Right cardiac atrium (tissue), 5 donors: ENCODE measurements at places on chromosomes 7 and 10. TPM values are rescaled to one million over a fixed set of nuclear protein-coding genes. Genes with fewer than 3 reads are reported as not detected.

The LUC7L2 gene
- 49.3 TPM for total RNA-seq

The UPK3B gene
- total RNA-seq = 1.4 TPM

The C1QL3 gene
- 0.20 TPM for total RNA-seq

The SGMS1 gene
- total RNA-seq = 25.3 TPM

GRCh38 chr7:103541947-103542346 is 95.9 kb upstream of the SLC26A5 start:
- no peak for DNase-seq

- no peak for DNase-seq
Observed at GRCh38 chr10:94150541-94151184, 156.9 kb downstream of the PLCE1 start.

GRCh38 chr10:95422233-95422632 is 131.4 kb upstream of the PDLIM1 start:
- no peak for DNase-seq

GRCh38 chr10:70990681-70991080 is 102.3 kb upstream of the PCBD1 start:
- no peak for DNase-seq

GRCh38 chr7:94067506-94067905 is 63.4 kb upstream of the BET1 start:
- no peak for DNase-seq

GRCh38 chr10:1043532-1043995 is 5.4 kb downstream of the IDI1 start:
- DNase-seq = peak; percentile 69

DNA sequence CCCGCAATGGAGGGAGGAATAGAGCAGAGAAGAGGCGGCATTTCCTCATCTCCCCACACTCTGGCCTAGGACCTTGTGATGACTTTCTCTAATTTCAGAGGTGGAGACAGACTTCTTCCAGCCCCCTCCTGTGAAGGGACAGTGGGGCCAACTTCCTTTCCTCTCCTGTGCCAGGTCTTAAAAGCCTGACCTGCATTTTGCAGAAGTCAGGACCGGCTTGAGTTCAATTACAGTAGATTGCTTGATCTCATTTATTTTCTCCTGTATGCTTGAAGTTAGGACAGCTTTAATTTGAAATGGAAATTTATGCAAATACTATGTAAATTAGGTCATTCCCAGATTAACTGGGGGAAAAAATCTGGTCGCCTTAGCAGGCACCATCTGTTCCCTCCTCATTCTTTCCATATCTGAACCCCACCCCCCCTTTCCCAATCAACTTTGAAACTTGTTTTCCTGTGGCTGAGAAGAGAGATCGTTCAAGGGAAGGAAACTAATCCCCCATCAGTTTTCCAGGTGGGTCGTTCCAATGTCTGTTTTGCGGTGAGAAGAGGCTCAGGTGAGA is 57.1 kb downstream of the SYPL1 start:
- DNase-seq = no peak
